Fibroblast of skin of scalp (primary cell): ENCODE measurements at places on chromosomes 11 and 22.
A peak's percentile ranks its signal among the peaks of the same experiment; 100 is the strongest.

- peak; percentile 55 for DNase-seq
These were observed 1.5 kb downstream of the SIDT2 start for GRCh38 chr11:117180020-117180419.

DNA sequence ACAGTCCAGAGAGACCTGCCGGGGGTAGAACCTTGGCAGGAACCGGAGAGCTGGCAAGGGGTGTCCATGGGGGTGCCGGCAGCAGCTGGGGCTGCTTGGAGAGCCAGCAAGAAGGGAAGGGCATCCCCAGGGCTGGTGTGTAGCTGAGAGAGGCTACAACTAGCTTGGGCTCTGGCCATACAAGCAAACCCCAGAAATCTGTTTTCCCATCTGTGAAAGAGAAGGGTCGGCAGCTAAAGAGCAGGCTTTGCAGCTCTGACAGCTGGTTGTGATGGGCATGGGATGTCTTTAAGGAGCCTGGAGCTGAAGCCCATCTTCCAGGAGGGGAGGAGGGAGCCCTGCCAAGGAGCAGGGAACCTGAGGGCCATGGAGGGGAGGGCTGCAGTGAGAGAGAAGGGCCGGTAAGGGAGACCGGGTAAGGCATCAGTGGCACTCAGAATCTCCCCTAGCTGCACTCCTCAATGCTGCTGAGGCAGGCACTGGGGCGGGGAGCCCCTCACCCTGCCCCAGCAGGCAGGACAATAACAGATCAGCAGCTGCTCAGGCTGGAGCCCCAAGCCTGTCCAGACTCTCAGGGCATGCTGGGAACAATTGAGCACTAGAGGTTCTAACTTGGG lies 3.9 kb downstream of the CHST1 start:
- DNase-seq: no peak

- peak; percentile 97 for DNase-seq
These were observed 57.5 kb upstream of the PLET1 start for GRCh38 chr11:112318184-112318591.

DNA sequence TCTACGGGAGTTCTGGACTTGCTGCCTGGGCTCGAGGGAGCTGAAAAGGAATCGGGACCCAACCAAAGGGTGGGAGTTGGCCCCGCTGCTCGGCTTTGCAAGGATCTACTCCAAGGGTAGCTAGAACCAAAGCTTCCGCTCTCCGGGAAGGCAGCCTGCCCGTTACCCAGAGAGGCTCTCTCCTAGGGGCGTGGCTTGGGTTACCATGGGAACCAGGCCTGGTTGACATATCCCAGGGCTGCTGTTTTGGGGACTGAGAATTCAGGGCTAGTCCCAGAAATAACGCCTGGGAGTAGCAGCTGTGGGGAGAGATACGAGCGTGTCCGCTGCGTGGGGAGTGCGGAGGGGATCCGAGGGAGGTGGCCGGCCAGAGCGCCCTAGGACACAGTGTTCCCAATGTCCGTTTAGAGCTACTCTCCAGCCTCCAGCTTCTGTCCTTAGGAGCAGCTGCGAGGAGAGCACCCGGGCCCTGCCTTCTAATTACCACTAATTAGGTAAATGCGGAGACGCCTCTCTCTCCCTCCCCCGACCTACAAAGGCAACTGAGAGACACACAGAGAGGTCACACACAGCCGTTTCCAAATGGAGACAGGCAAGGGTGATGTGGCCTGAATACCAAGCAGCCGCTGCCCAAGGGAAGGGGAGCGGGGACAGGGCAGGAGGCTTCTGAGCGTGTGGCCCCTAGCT lies 141.6 kb upstream of the CADM1 start:
- DNase-seq: no peak

DNA sequence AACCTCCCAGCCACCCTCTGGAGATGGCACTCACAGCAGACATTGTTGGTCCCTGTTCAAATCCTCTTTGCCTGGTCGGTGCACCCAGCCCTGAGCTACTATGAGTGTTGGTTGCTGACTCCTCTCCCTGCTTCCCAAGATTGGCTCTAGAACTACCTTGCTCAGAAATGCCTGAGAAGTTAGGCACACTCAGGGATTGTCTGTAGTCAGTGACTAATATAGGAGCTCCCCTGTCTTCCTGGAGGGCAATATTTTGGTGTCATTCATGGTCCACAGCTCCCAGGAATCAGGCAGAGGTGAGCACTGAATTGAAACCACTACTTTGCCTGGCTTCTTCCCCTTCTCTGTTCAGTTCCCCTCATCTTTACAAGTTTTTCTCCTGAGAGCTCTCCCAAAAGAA lies 325.9 kb downstream of the MIAT start:
- no peak for DNase-seq

DNA sequence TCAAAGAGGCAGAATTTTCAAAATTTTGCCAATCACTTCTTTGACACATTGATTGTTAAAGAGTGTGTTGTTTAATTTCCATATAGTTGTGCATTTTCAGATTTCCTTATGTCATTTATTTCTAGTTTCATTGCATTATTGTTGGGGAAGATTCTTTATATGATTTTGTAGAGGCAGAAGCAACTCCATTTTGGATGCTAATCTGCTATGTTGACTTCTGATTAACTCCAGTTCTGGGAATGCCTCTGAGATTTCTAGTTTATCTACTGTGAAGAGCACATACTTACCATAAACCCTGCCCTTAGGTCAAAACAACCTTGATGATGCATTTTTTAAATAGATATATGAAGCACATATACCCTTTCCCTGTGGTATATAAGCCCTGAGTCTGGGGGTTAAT lies 29.5 kb upstream of the ZBED5 start:
- DNase-seq: no peak

- no peak for DNase-seq
These were observed 1.4 kb downstream of the POGLUT3 start for GRCh38 chr11:108496643-108497256.

- no peak for DNase-seq
These were observed 24.2 kb downstream of the PARVG start for GRCh38 chr22:44204739-44205515.

DNA sequence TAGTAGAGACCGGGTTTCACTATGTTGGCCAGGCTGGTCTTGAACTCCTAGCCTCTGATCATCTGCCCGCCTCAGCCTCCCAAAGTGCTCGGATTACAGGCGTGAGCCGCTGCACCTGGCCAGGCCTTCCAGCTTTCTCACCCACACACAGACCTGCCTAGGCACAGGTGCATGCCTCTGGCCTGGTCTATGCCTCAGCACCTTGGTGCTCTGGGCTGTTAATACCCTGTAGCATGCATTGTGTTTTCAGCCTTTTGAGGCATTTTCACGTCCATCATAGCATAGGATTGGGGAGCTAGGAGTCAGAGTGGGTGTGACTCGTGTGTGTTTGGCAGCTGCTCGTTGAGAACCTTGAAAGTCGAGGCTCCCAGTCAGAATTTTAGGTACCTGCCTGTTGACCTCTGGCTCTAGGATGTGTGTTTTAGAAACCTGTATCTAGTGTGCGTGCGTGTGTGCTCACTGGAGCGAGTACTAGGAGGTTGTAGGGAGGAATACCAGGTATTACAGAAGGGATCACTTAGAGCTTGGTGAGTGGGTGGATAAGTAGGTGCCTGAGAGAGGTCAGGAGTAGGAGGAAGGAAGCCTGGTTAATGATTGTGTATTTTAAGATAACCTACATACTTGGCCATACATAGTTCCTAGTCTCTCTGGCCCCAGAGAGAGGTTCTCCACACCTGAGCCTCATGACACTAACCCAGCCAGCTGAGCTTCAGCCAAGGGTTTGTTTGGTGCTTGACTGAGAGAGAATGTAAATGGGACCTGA lies 20.0 kb downstream of the CRKL start:
- no peak for DNase-seq

DNA sequence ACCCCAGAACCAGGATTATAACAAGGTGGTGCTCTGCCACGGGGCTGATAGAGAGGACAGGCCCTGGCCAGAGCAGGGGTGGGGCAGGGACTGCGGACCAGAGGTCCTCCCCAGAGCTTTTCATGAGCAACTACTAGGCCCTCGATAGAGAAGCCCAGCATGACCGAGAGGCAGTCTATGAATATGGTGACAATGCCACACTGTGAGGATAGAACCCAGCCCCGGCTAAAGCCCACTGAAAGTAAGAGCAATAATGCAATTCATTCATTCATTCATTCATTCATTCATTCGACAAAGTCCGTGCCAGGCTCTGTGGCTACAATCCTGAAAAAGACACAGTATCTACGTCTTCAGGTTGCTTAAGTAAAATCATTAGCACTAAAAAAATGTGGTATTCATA lies 35.6 kb upstream of the CD5 start:
- no peak for DNase-seq

GRCh38 chr11:119999220-119999619 lies 138.7 kb downstream of the TRIM29 start:
- DNase-seq: no peak

DNA sequence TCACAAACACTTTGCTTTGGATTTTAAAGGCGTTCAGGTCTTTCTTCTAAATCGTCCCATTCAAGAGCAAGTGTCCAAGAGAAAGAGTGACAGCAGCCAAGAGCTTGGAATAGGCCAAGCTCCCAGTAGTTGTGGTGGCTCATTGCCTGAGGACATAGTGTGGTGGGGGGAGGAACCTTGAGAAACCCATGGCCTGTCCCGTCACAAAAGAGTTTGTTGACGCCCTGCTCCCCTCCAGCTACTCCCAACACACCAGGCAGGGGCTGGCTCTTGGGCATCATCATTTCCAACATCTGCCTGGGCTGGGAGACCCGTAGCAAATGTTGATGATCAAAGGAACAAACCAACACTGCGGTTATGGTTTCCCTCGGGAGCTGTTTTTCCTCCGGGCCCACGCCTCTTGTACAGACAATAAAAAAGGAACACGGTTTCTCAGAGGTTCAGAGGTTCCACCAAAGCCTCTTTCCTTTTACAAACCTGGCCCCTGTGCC lies 20.8 kb downstream of the FADS3 start:
- DNase-seq: peak; percentile 34

GRCh38 chr11:120869516-120870011 lies 154.3 kb upstream of the TBCEL start:
- no peak for DNase-seq

DNA sequence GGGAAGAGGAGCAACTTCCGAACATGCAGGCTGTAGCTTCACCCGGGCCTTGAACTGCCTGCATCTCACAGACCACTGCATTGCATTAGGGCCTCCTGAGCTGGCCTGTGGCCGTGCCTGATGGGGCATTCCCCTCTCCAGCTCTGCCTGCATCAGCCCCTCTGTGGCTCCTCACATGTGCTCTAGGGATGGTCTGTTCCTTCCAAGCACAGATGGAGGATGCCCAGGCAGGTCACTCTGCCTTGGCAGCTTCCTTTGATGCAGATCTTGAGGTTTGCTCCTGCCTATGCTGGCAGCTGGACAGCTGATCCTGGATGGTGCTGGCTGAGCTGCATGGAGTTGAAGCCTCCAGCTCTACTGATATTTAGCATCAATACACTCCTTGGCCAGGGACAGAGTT lies 28.5 kb downstream of the AMPD3 start:
- no peak for DNase-seq

- DNase-seq: no peak
These were observed 21.3 kb downstream of the IFITM10 start for GRCh38 chr11:1728931-1729691.

DNA sequence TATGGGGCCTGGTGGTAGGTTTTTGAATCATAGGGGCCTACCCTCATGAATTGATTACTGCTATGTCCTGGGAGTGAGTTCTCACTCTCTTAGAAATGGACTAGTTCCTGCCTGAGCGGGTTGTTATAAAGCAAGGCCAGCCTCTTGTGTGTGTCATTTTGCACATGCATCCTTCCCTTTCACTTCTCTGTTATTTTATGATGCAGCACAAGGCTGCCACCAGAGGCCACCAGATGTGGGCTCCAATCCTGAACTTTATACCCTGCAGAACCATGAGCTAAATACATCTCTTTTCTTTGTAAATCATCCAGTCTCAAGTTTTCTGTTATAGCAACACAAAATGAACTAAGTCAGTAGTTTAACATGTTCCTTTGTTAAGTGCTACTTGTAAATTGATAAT lies 251.4 kb downstream of the BLID start:
- DNase-seq: no peak

DNA sequence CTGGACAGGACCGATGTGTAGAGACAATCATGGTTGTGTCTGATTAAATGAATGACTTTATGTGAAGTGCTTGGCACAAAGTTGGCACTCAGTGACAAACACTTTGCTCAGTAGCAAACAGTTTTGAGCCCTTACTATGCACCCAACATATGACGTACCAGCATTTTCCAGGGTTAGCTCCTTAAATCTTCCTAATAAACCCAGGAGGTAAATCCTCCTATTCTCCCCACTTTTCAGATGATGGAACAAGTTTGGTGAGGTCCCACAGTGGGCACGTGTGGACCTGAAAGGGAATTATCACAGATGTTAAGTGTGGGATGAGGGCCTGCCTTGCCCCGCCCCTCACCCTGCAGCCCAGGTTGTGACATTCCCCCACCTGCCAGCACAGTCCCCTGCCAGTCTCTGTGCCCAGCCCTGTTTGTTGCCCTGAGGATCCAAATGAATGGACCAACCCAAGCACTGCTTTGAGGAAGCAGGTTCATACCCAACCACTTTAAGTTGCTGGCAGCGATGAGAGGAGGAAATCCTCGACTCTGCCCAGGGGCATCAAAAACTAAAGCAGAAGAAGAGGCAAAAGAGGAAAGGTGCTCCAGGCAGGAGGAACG lies 6.6 kb upstream of the CARD10 start:
- DNase-seq: no peak

- DNase-seq: no peak
These were observed 54.9 kb downstream of the CD82 start for GRCh38 chr11:44620328-44620725.

DNA sequence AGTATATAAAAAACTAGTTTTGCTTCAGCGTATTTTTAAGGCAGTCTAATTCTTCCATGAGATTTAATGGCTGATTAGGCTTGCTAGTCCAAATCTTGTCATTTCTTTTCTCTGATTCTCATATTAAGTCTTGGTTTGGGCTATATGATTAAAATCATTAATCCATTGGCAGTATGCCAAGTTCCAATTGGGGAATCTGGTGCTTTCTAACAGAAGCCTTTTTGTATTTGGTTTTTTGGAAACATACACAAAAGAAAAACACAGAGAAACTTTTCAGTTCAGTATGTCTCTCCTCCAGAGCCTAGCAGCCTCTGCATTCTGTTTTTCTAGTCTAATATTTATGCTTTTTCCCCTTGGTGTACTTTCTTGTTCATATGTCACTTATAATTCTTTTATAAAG lies 37.9 kb downstream of the SWAP70 start:
- DNase-seq: no peak

DNA sequence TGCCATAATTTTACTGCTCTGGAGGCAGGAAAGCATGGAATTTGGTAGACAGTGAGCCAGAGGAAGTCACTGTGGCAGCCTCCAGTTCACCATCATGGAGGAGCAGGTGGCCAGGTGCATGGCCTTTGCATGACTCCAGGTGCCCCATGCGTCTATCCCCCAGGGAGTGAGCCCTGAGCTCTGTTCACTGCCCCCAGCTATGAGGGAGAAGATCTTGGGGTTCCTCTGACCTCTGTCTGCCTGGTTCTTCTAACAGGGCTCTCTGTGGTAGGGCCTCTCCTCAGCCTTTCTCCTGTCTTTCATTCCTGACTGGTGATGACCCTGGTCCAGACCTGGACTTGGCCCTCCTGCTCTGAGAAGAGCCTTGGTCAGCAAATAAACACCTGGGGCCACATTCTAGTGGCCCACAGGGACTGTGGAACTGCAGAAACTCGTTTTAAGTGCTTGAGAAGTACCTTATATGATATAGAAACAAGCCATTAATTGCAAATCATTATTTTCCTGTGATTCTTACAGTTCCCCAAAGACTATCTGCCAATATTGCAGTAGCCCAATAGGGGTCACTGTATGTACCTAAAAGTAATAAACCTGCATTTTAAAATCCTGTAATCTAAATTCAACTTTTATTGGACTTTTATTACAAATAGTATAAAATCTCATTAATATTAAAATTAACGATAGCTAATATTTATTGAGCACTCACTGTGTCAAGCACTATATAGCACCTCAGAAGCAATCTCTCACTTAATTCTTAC lies 120.0 kb upstream of the SYT13 start:
- peak; percentile 30 for DNase-seq
